ENCODE measurements at places on chromosomes 6 and 20. TPM values are rescaled to one million over a fixed set of nuclear protein-coding genes. Genes with fewer than 3 reads are reported as not detected.

DNA sequence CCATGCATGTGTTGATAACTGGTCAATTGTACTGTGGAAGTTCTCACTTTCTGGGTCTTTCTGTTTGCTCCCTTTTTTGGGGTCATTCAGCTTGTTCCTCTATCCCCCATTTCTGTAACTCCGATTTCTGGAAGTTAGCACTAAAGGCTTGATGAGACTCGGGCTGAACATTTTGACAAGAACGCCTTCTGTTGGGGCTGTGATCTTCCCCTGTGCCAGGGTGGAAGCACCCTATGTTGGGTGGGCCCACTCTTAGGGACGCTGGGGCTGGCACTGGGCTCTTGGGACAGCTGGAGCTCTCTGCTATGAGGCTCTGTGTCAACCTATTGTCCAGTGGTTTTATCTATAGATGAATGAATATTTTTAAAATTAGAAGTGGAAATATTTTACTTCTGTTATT, 60.1 kb upstream of the FRMD1 start:
- DNase-seq: peak; percentile 4

DNA sequence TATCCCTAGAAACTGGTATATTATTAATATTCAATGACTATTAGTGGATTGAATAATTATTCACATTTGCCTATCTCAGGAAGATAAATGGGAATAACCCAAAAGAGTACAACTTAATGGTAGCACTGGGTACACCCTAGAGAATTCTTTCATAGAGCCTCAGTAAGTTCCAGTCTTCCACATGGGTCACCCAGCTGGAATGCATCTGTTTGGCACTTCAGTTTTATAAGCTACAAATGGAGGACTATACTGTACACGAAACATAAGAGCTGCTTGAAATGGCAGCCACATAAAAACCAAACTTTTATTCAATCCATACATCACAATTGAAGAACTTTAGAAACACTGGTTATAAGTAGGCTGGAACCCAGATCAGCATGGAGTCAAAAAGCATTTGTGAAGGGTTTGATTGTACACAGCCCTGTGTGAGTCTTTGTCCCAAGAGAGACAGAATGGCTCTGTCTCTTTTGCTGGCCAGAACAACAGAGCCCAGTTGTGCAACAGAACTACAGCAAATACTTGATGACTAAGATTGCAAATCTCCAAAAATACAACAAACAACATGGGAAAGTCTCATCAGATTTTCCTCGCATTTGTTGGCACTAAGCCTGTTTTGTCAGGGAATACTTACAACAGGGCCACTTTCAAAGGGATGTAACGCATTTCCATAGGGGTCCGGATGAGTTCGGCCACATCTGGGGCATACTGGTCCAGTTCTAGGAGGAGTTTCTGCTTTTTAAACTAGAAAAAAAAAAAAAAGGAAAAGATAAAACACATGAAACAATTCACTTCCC, 39.5 kb downstream of the PIGU start:
- no peak for DNase-seq

DNA sequence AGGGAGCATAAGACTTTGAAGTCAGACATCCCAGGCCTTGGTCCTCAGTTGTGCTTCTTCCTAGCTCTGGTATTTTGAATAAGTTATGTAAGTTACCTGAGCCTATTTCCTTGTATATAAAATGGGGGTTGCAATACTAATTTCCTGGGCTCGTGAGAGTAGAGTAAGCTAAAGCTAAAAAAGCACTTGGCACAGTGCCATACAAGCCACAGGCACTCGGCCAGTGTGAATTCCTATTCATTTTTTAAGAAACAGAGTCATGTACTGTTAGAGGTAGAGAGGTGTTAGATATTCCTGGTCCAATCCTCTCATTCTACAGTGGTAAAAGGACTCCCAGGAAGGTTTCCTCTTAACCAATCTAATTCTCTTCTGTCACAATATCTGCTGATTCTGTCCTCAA, 79.6 kb upstream of the EPB41L1 start:
- DNase-seq: no peak

- DNase-seq: no peak
Observed at GRCh38 chr6:27280064-27280539, 32.0 kb downstream of the POM121L2 start.

- peak; percentile 45 for DNase-seq
Observed at GRCh38 chr6:79610306-79611009, 20.7 kb upstream of the SH3BGRL2 start.

Gene ERVFRD-1
- 0.80 TPM for total RNA-seq

All from breast epithelium (tissue), 4 donors.